HS-5 (cell line): ENCODE measurements at places on chromosomes 6 and 20.
A peak's percentile ranks its signal among the peaks of the same experiment; 100 is the strongest.

DNA sequence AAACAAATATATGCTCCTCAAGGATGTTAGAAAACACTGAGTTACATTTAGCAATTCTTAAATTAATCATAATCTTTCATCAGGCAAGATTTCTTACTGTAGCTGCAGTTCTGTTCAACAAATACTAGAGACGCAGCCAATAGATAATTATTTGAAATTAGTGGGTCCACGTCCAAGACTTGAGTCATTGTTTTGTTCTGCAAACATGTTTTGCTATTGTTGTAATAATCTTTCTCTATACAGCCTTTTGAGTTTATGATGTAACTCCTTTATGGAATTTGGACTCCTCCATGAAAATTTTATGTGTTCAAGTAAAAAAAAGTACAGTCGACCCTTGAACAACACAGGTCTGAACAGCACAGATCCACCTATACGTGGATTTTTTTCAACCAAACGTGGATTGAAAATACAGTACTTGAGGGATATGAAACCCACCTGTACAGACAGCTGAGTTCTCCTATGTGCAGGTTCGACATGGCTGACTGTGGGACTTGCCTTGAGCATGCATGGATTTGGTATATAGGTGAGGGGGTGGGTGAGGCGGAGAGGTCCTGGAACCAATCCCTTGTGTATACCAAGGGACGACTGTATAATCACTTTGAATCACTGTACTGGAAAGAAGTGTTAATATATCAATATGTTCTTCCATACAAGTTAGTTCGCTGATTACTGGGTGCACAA, 41.3 kb upstream of the SLC22A16 start:
- DNase-seq = no peak

DNA sequence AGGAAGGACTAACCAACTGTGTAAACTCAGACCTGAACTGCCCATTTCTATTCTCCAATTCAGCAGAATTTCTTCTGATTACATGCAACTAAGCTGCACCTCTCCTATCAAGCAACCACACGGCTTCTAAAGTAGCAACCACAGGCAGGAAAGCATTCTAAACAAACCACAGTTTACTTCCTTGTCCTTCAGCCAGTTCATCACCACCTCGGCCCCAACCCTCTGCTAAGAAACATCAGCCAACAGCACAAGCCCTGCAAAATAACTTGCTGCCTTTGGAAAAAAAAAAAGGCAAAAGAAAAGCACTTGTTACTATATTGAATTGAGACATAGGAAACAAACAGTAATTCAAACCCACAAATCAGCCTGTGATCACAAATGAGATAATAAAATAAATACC, 140.3 kb downstream of the NFATC2 start:
- no peak for DNase-seq

- DNase-seq = no peak
These were observed 19.5 kb downstream of the RBM24 start for GRCh38 chr6:17300637-17301036.

GRCh38 chr6:50925548-50925947, 106.9 kb downstream of the TFAP2B start:
- DNase-seq = no peak

GRCh38 chr20:52972190-52972937, at the start of gene TSHZ2:
Gene TSHZ2 (plus strand): TSS chr20:52972358. CDS start chr20:52973294, 936 bp downstream.
- DNase-seq = peak; percentile 56

- DNase-seq = no peak
These were observed 22.5 kb upstream of the RNGTT start for GRCh38 chr6:88985901-88986300.
